ENCODE measurements at places on chromosomes 6 and 20. TPM values are rescaled to one million over a fixed set of nuclear protein-coding genes. Genes with fewer than 3 reads are reported as not detected.

GRCh38 chr6:33740204-33740608, 6.5 kb downstream of the IP6K3 start:
- no peak for DNase-seq

- no peak for DNase-seq
These were observed 4.4 kb upstream of the RBM38 start for GRCh38 chr20:57386762-57387161.

GFRAL gene
- not detected for total RNA-seq

DNA sequence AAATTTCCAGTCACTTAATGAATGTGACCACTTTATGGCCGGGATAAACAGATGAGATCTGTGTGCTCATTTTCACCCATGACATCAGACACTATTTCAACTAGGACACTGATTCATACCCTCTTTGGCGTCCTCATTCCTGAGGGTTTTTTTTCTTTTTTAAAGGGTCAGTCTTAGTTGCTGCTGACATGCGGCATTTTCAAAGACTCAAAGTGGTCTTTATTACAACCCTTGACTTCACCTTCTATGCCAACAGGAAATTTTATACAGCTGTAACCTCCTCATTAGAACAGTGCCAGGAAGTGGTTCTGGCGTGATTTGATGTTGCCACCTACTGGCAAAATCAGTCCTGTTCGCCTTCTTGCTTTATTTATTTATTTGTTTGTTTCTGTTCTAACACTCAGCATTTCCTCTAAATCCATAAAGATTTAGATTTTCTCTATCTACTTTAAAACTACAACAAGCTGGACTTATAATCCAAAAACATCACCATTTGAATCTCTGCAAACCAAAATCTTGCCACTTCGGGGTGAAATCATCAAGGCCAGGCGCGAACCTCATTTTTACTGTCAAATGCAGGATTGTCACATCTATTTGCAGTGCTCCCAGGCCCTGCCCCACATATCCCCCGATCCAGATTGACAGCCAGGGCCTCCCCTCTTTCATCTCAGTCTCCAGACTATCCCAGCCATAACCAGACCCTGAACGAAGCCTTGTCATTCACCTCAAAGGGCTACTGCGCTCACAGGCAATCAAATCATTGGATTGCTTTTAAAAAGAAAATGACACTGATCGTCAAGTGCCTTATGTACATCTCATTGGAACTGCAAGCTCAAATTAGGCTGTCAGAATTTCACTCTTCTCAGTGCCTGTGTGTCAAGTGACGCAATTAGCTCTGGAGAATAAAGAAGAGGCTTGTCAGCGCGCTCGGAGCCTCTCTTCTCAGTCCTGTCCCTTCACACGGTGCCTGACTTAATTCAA, 77.5 kb downstream of the C6orf118 start:
- DNase-seq, result peak; percentile 51

DNA sequence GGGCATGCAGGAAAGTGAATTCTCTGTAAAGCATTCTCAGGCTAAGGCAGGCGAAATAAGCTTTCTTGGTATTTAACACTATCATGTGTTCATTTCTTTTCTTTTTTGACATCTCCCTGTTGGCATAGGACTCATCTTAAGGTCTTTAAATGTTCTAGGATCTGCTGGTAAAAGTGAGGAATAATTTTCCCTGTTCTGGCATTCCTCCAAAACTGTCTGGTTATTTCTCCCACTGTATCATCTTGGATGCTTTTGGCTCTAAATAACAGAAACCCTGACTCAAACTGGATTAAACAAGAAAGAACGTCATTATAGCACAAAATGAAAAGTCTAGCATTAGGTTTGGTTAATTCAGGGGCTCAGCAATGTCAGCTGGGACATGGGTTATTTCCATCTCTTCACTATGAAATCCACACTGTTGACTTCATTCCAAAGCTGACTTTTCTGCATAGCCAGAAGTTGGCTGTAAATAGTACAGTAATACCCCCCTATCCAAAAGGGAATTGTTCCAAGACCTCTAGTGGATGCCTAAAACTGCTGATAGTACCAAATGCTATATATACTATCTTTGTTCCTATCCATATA, 37.9 kb upstream of the SNAP25 start:
- no peak for DNase-seq

GRCh38 chr6:75118925-75119515, 86.8 kb downstream of the COL12A1 start:
- peak; percentile 56 for DNase-seq

GRCh38 chr20:431012-431904, 23.2 kb downstream of the RBCK1 start:
- peak; percentile 84 for DNase-seq

DNA sequence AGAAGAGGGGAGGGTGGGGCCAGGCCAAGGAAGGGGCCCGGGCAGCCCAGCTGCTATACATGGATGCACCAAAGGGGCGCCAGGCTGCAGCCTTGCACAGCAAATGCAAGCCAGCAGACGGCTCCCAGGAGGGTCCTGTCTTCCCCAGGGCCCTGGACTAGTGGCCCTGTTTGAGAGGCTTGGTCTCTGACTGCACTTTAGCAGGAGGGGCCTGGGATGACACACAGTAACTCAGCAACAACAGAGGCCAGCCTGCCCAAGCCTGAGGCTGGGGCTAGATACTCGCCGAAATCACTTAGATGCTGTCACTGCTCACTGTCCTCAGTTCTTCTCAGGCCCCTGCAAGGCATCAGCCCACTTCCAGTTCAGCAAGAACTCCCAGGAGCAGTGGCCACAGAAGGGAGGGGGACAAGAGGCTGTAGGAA, 73.5 kb downstream of the TRAM2 start:
- peak; percentile 64 for DNase-seq

DNA sequence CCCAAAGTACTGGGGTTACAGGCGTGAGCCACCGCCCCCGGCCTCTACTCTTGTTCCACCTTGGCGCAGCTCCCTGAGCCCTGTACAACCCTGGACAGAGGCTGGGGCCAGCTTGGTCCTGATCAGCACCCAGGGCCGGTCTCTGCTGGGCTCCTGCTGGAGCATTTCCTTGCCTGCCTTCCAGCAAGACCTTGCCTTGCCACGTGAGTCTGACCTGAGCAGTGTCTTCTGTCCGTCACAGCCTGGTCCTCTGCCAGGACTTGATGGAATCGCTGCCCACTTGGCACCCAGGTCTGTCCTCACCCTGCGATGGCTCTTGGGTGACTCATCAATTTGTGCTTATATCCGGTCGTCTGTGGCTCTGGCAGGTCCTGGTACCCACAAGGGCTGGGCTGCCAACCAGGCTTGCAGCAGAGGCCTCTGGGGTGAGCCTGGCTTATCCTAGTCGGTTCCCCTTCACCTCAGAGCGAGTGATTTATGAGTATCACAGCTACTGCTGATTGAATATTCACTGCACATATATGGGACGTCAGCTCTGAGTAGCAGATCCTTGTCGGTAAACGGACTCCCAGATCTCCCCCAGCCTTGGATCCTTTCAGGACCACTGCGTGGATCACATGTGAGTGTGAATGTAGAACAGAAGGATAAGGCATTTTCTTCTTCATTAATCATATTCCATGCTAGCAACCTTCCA, 10.1 kb upstream of the SULF2 start:
- DNase-seq, result peak; percentile 100

- DNase-seq, result no peak
These were observed 16.0 kb downstream of the TM9SF4 start for GRCh38 chr20:32125506-32125905.

- DNase-seq, result no peak
These were observed 294.1 kb downstream of the BTBD9 start for GRCh38 chr6:38345586-38345985.

DNA sequence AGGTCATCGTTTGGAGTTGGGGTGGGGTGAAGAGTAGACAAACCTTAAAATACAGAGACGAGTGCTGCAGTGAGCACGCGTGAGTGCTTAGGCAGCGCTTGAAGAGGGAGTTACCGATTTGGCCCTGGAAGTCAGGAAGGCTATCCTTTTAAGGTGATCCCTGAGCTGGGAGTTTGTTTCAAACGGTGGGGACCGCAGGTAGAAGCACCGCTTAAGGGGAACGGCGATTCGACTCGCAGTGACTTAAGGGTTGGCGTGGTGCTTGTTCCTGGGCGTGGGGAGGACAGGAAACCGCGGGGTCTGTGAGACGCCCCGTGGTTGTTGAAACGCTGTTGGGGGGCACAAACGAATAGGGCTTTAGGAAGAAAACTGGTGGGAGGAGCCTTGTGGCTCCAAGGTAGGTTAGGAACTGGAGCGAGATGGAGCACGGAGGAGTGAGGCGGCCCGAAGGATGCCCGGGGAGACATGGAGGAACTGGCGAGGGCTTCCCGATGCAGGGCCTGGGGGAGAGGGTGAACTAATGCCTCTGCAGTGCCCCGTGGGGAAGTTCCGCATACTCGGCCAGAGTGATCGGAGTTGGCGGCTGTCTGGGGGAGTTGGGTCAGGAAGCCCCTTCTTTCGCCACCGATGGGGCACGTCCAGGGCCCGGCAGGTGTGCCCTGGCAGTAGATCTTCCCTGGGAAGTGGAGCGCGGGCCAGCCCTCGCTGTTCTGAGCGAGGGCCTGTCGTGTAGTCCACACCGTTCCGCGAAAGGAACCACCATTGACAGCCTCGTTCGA, 1.3 kb upstream of the CDYL start:
- no peak for DNase-seq

GRCh38 chr6:18122128-18123093, at the start of gene NHLRC1:
Gene NHLRC1 (minus strand): TSS chr6:18122677. CDS start chr6:18122606, 71 bp downstream.
- DNase-seq, result peak; percentile 84

GRCh38 chr20:39253051-39253755, 291.1 kb downstream of the DHX35 start:
- peak; percentile 4 for DNase-seq

GRCh38 chr6:169326067-169326799, 72.6 kb upstream of the THBS2 start:
- DNase-seq, result peak; percentile 84

ZNF391 gene
- total RNA-seq, result 6.6 TPM

SLC17A2 gene
- not detected for total RNA-seq

TRDN gene
- total RNA-seq, result 0.12 TPM

- no peak for DNase-seq
These were observed 9.6 kb downstream of the GMEB2 start for GRCh38 chr20:63617092-63617875.

GRCh38 chr20:5078399-5078958, 41.3 kb downstream of the PCNA start:
- DNase-seq, result peak; percentile 63

- DNase-seq, result no peak
These were observed 116.8 kb downstream of the PRND start for GRCh38 chr20:4838526-4838925.

DNA sequence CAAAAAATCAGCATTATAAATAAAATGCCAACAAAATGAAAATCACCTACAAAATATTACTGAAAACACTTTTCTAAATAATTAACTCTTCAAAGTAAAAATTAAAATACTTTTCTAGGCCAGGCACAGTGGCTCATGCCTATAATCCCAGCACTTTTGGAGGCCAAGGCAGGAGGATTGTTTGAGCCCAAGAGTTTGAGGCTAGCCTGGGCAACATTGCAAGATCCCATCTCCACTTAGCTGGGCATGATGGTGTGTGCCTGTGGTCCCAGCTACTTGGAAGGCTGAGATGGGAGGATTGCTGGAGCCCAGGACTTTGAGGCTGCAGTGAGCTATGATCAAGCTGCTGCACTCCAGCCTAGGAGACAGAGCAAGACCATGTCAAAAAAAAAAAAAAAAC, 6.4 kb downstream of the SERPINB9 start:
- no peak for DNase-seq

DNA sequence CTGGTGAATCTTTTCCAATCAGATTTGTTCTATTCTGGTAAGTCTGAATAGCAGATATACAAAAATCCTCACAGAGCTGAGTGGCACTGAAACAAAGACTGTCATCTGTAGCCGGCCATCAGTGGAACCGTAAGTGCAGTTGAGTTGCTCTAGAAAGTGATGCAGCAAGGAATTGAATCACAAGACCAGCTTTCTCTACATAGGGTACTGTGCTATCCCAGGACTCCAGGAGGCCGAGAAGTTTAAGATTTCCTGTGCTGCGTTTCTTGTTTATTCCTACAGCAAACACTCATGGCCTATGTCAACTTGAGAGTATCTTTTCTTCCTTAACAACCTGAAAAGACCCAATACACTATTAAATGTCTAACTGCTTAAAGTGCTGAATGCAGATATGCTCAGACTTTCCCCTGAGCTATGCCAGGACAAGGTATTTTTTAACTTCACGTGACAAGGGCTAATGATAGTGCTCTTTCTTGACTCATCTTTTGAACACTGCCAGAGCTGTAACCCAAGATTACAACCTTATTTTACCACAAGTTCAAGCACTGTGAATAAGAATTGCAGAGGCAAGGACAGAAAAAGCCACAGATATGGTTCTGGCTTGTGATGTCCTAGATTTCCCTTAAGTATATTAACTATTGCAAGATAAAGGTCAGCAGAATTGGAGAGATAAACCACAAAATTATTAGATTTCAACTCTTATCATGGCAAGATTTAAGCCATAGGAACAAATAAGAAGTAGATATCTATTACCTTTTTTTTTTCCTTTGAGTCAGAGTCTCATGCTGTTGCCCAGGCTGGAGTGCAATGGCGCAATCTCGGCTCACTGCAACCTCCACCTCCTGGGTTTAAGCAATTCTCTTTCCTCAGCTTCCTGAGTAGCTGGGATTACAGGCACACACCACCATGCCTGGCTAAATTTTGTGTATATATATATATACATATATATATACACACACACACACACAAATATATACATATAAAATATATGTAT, 71.6 kb downstream of the GJA1 start:
- peak; percentile 78 for DNase-seq

DNA sequence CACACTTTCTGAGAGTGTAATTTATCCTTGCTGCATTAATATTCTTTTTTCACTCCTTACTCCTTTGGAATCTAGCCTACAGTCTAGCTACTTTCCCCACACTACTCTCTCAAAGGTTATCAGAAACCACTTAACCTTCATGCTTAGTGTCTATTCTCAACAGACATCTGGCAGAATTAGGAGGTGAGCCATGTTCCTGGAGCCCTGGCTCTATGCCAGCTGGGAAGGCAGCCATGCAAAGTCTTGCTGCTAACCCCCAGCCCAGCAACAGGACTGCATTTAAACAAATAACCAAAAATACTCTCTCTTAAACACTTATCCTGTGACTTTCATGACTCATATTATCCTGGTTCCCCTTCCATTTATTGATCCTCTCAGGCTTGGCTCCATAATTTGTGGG, 260.2 kb downstream of the BCKDHB start:
- DNase-seq, result peak; percentile 56

DNA sequence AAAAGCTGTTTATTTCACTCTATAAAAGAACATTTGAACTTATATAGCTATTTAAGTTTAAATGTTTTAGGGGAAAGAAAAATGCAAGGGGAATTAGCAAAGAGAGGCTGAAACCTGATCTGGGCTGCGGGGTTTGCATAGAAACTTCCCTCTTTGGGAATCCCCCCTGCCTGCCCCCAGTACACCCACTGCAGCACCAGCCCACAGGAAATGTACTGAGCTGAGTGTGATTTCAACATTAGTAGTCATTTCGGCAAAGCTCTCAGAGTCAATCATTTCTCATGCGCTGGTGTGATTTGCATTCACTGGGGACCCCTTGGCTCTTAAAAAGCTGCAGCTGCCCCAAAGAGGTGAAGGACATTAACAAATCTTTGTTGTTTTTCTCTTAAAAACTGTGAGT, 859.4 kb downstream of the MAFB start:
- peak; percentile 29 for DNase-seq

LIN28B gene
- total RNA-seq, result 0.07 TPM

All from M059J (cell line).